ENCODE measurements at places on chromosomes 4 and X.

GRCh38 chr4:41532882-41533281 lies 5.1 kb upstream of the LIMCH1 start:
- no peak for DNase-seq

DNA sequence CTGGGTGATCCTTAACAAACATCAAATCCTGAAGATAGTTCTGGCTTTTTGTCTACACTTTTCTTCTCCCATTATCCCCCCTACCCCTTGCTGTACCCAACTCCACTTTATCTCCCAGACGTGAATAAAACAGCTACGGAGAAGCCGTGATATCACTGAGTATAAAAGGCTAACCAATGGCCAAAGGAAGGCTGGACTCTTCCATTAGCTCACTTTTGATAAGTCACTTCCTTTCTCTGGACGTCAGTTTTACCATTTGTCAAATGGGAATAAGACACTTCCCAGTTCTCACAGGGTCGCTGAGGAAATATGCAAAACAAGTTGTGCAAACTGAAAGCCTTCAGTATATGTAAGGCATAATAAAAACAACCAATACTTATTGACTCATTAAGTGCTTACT lies 38.6 kb upstream of the EDA2R start:
- no peak for DNase-seq

DNA sequence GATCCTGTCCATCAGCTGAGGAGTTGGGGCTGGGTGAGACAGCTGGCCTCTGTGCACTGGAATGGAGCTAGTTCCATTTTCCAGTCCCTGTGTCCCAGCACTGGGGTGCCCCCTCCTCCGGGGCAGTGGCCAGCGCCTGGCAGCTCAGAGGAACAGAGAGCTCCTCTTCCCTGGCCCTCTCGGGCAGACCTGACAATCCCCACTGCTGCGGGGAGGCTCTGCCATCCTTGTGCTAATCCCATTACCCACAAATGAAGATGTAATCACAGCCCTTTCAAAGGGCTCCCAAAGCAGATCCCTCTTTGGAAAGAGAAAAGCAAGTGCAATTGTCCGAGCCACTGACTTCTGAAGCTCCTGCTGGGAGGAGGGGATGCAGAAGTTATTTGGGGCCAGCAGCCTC lies 75.1 kb upstream of the MSX1 start:
- no peak for DNase-seq

DNA sequence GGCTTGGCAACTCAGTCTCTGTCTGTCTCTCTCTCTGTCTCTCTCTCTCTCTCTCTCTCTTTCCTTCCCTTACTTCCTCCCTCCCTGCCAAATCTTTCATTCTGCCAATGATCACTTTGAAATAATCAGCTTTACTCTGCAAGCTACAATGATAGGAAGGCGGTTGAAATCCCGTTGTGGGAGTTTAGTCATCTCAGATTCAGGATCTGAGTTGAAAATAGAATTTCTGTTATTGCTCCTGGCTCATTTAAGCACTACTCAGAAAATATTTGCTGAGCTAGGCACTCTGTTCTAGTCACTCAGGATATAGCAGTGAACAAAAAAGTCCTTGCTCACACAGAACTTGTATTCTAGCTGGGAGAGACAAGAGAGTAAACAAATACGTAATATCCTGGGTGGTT lies 56.3 kb upstream of the DCTD start:
- DNase-seq = no peak

DNA sequence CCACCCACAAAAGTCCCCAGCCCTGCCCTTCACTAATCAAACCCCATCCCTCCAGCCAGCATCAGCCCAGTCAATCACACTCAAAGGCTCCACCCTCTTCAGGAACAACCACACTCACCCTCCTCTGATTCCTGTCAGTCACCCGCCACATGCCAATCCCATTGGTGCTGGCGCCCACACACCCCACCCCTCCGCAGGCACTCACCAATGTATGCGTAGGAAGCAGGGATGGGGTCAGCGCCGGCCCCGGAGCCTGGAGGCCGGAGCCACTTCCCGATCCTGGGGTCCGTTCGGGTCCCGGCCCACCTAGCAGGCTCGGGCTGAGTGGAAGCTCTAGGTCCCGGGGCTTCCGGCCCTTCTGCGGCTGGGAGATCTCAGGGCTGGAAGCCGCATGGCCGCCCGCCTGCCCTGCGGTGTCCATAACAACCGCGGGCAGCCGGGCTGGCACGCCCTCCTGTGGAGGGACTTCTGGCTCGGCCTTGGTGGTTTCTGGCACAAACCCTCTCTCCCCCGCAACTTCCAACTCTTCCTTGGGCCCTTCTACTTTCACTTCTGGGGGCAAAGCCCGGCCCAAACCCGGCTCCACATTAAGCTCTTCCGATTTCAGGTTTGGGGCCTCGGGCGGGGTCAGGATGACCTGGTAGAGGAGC lies 7.9 kb upstream of the CFP start:
- DNase-seq = no peak

GRCh38 chr4:2908686-2909085 lies 54.5 kb downstream of the NOP14 start:
- no peak for DNase-seq

DNA sequence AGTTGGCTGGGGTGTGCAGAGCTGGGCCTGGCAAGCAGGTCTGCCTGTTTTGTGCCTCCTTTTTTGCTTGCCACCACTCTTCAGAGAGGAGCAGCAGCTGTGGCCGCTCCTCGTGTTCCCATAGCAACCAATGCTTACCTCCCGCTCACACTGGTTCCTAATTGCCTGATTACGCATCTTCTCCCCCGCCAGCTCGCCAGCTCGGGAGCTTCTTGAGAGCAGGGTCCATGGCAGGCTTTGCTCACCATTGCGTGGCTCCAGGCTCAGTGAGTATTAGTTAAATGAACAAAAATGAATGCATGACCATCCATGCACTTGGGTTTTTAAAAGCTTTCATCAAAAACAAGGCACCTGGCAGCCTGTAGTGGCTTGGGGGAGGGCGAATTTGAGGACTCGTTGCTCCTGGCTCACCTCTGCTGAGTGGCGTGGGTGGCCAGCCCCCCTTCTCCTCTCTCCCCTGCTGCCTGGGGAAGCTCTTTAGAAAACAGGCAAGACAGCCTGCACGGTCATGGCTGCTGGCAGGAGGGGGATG lies 14.2 kb upstream of the PJA1 start:
- no peak for DNase-seq

DNA sequence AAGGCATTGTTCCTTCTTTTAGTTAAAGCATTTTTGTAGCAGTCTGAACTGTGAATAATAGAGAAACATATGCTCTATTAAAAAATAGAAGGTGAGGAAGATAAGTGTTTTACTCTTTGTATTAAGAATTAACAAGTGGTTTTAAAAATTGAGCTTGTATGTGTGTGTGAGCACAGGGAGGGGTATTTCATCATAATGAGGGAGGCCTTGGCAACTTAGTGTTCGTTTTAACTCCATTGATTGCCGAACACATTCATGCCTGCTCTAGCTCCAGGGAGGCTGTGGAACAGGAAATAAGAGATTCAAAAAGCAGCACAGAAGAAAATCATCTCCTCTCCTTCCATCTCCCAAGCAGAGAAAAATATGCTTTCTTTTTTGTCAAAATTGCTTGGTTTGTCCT lies 14.8 kb downstream of the SHROOM3 start:
- no peak for DNase-seq

GRCh38 chr4:2615821-2616220 lies 79.4 kb downstream of the FAM193A start:
- no peak for DNase-seq

GRCh38 chrX:53312946-53313727 lies 31.8 kb upstream of the IQSEC2 start:
- DNase-seq = peak; percentile 27

DNA sequence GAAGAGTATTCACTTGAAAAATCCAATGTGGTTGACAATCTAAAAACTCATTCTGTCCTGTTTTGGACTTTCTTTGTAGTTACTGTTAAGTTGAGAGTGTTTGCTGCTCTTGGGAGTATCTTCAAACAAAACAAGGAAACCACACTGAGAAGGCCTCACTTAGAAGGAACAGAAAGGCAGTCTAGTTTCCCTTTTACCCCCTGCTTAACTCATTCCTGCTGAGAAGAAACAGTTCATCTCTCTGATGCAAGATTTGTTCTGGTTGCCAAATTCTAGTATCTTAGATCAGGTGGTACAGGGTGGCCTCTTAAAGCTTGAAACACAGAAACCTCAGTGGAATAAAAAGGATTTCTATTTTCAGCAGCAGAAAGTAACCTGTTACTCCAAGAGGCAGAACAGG lies 41.4 kb downstream of the GUCY2F start:
- DNase-seq = no peak

GRCh38 chr4:150145946-150146340 lies 67.7 kb downstream of the DCLK2 start:
- no peak for DNase-seq

DNA sequence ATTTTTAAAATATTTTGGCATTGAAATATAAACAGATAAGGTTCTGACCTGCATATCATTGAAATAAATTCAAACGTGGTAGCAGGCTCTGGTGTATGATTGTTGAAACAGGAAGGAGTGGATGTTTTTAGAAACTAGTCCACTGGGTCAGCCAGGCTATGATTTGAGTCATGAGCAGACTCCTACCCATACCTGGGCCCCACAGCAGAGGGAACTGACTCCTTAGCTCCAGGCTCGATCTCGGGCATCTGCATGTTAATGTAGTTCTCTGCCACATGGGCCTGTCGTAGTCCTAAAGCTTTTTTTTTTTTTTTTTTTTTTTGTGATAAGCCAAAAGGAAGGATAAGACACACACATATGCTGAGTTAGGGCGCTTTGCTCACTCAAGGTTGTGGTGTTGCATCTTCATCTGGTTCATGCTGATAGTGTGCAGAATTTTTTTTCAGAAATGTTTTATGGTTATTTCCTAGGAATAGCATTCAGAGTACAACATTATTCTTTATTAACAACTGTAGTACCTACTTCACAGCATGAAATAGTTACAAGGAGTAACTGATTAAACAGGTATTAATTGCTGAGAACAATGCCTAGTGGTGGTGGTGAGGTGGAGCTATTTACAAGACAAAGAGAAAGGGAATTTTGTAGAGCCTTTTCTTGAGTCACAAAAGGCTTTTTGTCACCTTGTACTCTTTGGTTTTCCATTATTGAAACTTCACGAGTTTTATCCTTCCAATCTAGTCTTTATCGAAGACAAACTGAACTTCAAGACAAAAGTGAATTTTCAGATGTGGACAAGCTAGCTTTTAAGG lies 27.3 kb downstream of the OFD1 start:
- DNase-seq = no peak

- no peak for DNase-seq
Measured at GRCh38 chr4:96766359-96766758, 926.5 kb downstream of the PDHA2 start.

DNA sequence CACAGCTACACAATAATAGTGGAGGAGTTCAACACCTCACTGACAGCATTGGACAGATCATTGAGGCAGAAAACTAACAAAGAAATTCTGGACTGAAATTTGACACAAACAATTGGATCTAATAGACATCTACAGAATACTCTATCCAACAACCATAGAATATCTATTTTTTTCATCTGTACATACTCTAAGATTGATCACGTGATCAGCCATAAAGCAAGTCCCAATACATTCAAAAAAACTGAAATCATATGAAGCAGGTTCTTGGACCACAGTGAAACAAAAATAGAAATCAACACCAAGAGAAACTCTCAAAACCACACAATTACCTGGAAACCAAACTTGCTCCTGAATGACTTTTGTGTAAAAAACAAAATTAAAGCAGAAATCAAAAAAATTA lies 12.2 kb upstream of the IDS start:
- DNase-seq = no peak

- DNase-seq = no peak
Measured at GRCh38 chr4:2833671-2834000, 10.0 kb upstream of the ADD1 start.

DNA sequence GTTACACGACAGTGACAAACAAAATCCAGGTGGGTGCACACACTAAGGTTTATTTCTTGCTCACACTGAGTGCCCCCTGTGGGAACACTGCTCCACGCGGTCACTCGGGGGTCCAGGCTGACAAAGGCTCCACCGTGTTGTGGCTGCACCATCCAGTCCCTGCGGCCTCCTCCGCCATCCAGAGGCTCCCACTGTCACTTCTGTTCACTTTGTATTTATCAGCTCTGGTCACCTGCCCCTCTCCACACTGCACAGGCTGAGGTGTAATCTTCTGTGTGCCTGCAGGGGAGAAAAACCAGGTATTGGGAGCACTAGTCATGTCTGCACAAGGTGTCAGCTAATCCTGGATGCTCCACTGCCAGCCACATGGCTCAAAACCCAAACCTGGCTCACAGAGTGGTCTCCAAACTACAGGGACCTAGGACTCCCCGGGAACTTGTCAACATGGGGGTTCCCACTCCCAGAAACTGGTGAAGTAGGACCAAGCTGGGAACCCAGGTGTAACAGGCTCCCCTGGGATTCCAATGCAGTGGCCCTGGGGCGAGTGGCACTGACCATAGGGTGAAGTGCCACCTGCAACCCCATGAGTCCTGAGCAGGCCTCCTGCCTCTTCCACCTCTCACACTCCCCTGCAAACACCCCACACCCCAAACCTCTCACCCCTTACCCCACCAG lies 25.5 kb downstream of the HMX1 start:
- DNase-seq = no peak

GRCh38 chr4:123158576-123158975 lies 236.2 kb upstream of the NUDT6 start:
- DNase-seq = no peak

GRCh38 chrX:15854080-15854655 lies 445 bp downstream of the AP1S2 start:
- DNase-seq = peak; percentile 23

DNA sequence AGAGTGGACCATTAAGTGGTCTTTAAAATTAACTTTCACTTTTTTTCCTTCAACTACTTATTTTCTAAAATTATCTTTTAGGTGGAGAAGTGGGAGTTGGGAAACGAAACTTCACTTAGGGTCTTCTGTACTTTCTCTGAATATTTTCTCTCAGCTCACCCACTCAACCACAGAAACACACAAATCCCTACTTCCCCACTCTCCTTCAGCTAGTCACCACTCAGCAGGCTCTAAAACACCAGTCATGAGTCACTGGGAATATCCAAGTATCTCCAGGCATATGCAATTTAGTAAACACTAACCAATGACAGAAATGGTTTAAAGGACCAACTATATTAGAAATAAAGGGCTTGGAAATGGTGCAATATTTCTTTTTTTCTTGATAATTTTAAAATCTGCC lies 153.0 kb upstream of the RPS6KA6 start:
- no peak for DNase-seq

GRCh38 chr4:3234171-3235029 lies 14.6 kb upstream of the MSANTD1 start:
- no peak for DNase-seq

DNA sequence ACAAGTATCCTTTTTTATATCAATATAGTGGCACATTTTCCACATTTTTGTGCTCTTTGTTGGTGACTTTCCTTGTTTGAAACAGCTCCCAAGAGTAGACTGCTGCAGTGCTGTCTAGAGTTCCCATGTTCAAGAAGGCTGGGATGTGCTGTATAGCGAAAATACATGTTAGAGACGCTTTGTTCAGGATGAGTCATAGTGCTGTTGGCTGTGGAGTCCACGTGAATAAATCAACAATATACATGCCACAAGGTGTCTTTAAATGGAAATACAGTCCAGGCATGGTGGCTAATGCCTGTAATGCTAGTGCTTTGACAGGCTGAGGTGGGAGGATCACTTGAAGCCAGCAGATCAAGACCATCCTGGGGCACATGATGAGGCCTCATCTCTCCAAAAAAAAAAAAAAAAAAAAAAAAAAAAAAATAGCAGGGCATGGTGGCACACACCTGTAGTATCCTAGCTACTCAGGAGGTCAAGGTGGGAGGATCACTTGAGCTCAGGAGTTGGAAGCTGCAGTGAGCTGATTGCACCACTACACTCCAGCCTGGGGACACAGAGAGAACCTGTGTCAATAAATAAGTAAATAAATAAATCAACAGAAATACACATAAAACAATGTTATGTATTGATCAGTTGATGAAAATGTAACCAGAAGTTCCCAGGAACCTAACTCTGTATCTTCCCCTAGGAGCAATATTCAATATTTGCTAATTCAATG lies 256.8 kb upstream of the STS start:
- DNase-seq = no peak

Data from activated effector memory CD4-positive, alpha-beta T cell treated with Interleukin-2 at 50 U/mL for 16 hours (primary cell).